Stimulated activated CD4-positive, alpha-beta T cell treated with anti-CD3 and anti-CD28 coated beads, Interleukin-12 subunit alpha, Interleukin-12 subunit beta, amount 100 ng/mL, for 24 hours (primary cell): ENCODE measurements at places on chromosomes 16 and 17.

DNA sequence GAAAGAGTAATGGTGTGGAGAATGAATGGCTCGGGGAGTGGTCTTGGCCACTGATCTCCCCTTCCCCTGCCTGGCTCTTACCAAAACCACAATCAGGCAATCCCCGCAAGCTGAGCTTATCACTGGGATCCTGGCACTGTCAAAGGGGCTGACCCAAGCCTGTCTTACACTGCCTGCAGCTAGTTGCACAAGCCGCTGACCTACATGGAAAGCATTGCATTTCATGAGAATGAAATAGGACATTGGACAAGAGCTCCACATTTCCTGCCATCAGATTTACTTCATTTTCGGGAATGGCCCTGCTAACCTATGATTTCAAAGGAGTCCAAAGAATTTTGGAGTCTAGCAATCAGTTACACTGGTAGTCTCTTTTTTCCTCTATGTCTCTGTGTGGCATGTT is 146.4 kb downstream of the PCTP start:
- no peak for DNase-seq

GRCh38 chr16:31451681-31452351 is 7.5 kb upstream of the ARMC5 start:
- no peak for DNase-seq

GRCh38 chr17:42287977-42288802 is at the start of gene STAT5A:
STAT5A (plus strand) TSS chr17:42288498; CDS start chr17:42289412, 914 bp downstream.
- DNase-seq, result peak; percentile 61

- no peak for DNase-seq
These were observed 1.7 kb downstream of the CAPNS2 start for GRCh38 chr16:55568207-55568606.

DNA sequence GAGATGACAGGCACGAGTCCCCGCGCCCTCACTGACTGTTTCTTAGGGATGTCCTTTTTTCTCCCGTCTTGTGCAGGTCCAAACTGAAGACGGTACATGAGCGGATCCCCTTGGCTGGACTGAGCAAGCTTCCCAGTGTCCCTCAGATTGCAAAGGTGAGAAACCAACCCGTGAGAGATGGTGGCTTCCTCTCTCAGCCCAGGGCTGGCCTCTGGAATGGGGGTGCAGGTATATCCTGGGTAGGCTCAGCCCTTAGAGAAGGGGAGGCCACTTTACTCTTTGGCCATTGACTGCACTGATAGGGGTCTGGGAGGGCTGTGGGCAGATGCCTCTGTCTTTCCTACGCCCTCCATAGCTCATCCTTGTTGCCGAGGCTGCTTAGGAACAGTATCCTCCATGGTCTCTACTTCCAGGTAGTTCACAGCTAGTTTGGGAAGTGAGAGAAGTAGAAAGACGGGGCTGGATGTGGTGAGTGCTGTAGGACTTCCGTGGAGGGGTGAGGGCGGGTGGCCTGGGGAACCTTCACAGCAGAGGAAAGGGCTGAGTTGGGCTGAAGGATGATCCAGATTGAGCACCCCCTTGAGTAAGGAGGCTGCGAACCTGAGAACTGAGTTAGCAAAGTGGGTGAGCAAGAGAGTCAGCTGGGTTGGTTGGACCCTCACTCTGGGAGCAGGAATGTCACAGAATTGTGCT is 83.0 kb downstream of the OR1D5 start:
- DNase-seq, result no peak

DNA sequence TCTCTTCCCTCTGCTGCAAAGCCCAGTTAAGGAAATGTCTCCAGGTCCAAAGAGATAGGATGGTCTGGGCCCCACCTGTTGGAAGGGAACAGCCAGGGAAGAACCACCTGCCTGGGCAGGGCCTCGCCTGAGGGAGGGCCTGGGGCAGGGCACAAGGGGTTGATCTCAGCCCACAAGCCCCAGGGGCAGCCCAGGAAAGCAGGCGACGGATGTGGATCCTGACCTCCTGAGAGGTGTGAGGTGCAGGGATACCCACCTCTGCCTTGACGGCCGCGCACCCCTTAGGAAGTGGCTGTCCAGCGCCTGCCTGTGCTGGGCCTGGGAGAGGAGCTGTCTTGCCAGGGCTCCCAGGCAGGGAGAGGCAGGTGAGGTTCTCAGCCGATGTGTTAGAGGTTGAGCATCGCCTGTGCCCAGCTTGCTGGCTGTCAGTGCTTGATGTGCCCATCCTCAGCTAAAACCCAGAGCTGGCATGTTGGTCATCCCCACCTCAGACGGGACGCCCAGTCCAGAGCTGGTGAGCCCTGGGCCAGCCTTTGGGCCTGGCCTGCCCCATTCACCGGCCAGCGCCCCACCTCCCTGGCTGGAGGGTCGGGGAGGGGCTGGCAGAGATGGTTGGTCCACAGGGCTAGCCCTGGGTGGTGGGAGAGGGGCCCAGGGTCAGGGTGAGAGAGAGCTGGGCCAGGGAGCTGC is 434 bp downstream of the CEMP1 start:
- no peak for DNase-seq

GRCh38 chr16:57826706-57827625 is 24.7 kb upstream of the KIFC3 start:
- no peak for DNase-seq

DNA sequence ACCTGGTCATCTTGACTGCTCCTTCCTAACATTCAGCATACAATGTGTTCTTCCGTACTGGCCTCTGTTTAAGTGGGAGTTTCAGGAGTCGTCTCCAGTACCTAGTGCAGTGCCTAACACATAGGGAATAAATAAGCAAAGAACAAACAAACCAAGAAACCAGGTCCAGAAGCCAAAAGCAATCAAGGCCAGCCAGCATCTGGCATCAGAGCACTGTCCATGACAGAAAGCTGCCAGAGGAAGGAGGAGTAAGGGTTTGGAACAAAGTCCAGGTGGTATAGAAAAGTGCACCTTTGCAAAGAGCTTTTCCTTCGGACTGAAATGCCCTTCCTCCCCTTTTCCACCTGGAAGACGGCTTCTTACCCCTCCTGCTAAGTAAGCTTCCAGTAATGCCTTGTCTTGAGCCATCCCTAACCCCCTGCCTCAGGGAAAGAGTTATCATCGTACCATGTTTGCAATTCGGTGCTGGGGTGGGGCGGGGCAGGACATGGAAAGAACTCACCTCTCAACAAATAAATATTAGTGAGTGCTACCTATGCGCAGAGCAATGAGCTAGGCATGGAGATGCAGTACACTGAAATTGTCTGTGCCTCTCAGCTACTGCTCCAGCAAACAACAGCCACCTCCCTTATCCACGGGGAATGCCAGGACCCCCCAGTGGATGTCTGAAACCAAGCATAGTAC is 47.6 kb downstream of the C17orf67 start:
- no peak for DNase-seq

GRCh38 chr16:71784093-71784492 is 24.5 kb downstream of the AP1G1 start:
- no peak for DNase-seq

- DNase-seq, result no peak
These were observed 26.6 kb upstream of the OR1F1 start for GRCh38 chr16:3161235-3162018.
